CD4-positive, alpha-beta T cell treated with Interleukin-1 beta for 1 hour (primary cell): ENCODE measurements at places on chromosomes 7 and 10.
A peak's percentile ranks its signal among the peaks of the same experiment; 100 is the strongest.

DNA sequence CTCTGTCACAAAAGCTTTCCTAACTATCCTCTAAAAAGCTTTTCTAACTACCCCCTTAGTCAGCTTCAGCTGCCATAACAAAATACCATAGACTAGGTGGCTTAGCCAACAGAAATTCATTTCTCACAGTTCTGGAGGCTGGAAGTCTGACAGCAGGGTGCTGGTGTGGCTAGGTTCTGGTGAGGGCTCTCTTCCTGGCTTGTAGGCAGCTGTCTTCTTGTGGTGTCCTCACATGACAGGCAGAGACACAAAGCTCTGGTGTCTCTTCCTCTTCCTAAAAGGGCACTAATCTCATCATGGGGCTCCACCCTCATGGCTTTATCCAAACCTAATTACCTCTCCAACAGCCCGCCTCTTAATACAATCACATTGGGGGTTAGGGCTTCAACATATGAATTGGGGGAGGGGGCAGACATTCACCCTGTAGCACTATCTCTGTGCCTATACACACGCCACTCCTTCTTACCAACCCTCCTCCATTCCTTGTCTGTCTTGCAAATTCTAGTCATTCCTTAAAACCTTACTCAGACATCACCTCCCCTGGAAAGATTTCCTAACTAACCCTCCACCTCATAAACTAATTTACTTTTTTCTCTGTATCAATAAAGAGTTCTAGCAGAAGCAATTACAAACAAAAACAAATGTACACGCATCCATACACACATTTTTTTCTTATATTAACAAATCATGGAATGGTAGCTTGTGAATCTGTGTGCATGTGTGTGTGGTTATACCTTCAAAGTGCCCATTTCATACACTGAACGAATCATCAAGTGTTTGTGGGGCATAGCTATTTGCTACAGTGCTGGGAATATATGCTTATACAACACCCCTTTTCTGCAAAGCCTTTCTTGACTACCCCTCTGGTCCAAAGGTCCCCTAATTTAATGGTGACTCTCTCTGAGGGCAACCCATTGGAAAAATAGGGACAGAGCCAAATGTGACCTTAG, 26.4 kb downstream of the RHOBTB1 start:
- DNase-seq: no peak

GRCh38 chr10:118358327-118358726, 16.2 kb upstream of the FAM204A start:
- no peak for DNase-seq

DNA sequence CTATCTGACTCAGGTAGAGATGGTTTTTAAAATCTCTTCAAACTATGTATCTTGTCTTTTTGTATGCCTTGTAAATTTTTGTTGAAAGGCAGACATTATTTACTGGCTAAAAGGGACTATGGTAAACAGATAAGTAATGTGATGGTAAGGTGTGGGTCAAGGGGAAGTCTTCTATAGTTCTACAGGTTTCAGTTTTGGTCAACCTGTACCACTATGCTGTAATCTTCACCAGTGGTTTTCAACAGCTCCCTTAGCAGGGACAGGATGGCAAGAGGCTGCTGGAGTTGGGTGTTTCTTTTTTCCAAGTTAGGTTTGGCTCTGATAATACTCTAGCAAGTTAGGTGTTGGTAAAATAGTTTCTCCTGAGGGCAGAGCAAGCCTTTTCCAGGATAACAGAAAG, 32.7 kb upstream of the FZD8 start:
- DNase-seq: no peak

GRCh38 chr7:149830997-149831740, 7.0 kb upstream of the ZNF862 start:
- no peak for DNase-seq

DNA sequence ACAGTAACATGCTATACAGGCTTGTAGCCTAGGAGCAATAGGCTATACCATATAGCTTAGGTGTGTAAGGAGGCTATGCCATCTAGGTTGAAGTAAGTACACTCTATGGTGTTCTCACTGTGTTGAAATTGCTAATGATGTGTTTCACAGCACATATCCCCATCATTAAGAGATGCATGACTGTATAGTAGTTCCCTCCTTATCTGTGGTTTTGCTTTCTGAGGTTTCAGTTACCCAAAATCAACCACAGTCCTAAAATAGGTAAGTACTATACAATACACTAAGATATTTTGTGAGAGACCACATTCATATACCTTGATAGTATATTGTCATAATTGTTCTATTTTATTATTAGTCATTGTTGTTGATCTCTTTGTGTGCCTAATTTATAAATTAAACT, 12.7 kb downstream of the FZD1 start:
- DNase-seq: no peak

- DNase-seq: no peak
These were observed 351.1 kb upstream of the MYO3A start for GRCh38 chr10:25582961-25583360.

GRCh38 chr10:84238909-84239308, 2.4 kb downstream of the LRIT1 start:
- DNase-seq: no peak

DNA sequence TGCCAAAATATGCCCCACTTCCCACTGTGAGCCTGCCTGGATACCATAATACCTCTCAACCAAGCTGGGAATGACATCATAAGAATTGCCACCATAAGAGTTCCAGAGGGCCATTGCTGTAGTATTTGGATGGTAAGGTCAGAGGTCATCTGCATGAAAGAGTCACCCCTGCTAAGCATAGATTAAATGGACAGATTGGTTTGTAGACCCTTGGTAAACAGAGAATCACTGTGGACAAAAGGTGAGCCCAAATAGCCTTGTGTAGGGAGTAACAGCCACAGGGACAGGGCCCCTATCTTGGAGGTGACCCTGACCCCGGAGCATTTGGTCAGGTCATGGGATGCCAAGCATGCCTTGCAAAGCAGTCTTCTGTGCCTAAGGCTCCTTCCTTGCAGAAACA, 129.7 kb downstream of the GPAM start:
- no peak for DNase-seq

DNA sequence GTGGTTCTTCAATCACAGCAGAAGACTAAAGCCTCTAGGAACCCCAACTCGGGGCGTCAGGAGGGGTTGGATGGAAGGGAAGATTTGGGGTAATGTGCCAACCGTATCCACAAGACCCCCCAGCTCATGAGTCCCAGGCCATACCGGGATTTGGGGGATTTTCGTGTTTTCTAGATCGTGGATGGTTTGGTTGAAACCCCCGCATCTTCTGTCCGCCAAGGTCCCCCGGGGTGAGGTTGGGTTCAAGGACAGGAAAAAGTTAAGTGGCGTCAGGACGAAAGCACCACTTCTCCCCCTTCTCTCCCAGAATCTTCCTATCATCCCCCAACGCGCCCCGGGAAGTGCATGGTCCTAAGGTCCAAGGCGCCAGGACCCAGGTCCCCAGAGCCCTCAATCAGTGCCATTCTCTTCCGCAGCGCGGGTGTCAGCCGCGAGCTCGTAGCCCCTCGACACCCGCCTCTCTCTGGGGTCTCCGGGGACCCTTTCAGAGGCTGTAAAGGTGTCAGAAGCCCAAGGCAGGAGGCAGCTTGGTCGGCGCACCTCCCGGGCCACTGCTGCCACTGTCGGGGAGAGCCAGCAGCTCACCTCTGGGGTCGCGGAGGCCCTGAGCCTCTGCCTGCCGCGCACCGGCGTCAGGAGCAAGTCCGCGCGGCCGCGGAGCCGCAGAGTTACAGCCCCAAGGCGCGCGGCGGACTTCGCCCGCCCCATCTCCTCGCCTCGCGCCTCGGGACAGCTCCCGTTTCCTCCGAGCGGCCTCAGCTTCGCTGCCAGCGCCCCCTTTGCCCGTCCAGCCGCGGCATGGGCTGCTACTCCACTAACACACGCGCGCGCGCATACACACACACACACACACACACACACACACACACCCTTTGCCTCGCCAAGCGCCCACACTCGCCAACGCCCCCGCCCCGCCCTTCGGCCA, 1.5 kb downstream of the MKX start:
- DNase-seq: no peak

DNA sequence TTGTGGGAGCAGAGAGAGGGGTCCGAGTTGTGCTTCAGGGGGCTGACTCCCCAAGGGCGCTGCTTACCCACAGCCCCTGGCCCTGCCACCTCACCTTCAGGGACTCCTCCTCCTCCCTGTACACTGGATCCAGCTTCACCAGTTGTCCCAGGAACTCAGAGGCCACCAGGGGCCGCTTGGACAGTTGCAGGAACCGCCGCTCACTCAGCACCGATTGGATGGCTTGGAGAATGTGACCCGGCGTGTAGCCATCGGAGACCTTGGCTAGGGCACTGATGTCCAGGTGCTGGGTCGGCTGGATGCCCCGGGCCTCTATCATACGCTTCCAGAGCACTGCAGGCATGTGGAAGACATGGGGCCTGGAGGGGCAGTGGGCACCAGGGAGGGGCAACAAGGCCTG, 4.5 kb upstream of the ASB10 start:
- no peak for DNase-seq

GRCh38 chr7:45583296-45583695, 9.1 kb downstream of the ADCY1 start:
- DNase-seq: no peak

GRCh38 chr7:105978035-105978434, 15.0 kb downstream of the CDHR3 start:
- DNase-seq: no peak

GRCh38 chr10:77602231-77602912, 35.2 kb downstream of the KCNMA1 start:
- DNase-seq: no peak

DNA sequence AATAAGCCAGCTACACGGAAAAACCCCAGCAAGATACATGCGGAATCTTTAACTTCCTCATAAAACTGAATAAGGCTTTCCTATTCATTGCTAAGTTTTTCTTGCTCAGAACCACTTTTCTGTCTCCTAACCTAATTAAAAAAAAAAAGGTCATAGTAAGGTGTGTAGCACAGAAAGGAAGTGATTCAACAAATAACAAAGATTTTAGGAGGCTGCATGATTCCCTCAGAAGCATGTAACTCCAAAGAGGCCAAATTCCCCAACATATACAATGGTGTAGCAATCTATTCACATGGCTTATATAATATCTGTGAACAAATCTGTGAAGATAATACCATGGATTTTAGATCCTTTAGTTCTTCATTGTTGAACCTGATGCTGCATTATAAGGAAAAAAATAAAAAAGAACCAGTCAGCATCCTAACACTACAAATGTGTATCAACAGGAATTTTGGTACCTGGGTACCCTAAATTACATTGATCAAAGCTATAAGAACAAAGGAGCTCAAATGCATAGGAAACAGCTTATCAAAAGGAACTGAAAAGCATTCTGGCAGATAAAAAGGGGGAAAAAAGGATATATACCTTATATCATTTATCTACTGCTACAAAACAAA, 63.8 kb downstream of the IMMP2L start:
- DNase-seq: no peak

DNA sequence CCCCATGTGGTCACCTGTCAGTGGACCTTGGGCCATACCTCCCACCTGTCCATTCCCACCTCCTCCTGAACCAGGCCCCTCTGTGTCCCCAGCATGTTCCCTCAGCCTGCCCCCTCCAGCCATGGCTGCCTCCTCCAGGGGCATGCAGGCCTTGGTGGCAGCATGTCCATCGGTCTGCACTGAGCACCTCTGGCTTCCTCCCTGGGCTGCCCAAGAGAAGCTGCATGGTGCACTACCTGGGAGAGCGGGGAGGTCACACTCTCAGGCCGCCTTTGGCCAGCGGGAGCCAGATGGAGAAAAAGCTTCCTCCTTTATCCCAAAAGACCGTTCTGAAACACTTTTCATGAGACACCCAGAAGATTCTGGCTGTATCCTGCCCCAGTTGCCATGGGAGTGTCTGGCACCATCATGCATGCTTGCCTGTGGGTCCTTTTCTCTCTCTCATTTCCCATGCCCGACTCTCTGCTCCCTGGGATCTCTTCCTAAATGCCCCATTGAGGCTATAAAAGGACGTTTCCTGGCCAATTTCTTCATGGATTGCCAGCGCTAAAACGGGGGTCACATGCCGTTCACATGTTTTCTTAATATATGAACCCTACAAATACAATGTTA, 45.5 kb upstream of the MGMT start:
- DNase-seq: no peak

GRCh38 chr10:87703771-87704170, 44.1 kb downstream of the PAPSS2 start:
- no peak for DNase-seq

- DNase-seq: peak; percentile 70
These were observed 9.5 kb downstream of the FAM241B start for GRCh38 chr10:69639291-69640195.

DNA sequence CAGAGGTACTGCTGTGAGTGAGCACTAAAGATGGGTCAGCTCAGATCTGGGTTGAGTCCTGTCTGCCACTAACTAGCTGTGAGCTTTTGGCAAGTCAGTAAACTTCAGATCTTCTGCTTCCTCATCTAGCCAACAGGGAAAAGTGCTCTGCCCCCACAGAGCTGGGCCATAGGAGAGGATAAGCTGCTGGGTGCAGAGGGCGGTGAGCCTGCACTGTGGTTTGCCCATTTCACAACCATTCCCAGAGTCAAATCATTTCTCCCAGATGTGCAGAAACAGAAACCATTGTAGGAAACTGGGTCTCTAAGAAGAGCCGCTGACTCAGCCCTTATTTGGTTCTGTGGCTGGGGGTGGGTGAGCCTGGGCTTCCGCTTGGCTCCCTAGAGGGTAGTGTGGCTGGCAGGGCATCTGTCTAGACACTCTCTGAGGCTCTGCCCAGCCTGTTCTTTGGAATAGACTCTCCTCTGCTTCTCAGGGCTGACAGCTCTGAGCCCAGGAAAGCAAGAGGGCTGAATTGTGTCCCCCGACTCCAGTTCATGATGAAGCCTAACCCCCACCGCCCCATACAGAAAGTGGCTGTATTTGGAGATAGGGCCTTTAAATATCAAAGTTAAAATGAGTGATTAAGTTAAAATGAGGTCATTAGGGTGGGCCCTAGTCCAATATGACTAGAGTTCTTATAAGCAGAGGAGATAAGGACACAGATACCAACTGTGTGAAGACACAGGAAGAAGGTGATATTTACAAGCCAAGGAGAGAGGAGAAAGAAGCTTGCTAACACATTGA, 29.5 kb upstream of the ARHGAP22 start:
- DNase-seq: no peak

DNA sequence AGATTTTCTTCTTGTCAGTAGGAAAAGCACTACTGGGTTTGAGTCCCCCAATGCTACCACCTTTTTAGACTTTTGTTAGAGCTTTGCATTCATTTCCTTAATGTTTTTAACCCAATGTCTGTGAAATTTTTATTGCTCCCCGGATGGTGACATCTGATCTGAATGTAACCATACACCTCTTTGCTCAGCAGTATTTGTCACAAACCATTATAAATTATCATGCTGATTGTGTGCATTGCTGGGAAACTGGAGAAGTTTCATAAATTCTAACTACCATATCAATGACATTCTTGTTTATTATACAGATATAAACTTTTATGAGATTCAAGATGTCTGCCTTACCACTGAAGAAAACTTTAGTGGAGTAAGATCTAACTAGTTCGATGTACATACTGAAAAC, 8.5 kb downstream of the NRP1 start:
- no peak for DNase-seq
